CD14-positive monocyte (primary cell): ENCODE measurements at places on chromosomes 2 and 18.

- DNase-seq: no peak
These were observed 33.6 kb downstream of the B3GNT7 start for GRCh38 chr2:231429152-231429551.

DNA sequence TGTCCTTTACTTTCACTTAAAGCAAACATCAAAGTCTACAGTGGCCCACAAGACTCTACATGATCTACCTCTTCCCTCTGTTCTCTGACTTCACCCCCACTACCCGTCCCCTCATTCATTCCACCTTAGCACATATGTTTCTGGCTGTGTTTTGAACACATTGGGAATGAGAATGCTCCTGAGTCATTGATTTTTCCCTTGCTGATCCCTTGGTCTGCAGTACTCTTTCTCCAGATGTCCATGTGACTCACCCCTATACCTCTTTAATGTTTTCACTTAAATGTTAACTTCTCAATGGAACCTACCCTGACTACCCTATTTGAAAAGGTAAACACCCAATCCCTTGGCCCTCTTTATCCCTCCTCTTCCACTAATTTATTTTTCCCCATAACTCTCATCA, 30.7 kb upstream of the FRZB start:
- DNase-seq: no peak

DNA sequence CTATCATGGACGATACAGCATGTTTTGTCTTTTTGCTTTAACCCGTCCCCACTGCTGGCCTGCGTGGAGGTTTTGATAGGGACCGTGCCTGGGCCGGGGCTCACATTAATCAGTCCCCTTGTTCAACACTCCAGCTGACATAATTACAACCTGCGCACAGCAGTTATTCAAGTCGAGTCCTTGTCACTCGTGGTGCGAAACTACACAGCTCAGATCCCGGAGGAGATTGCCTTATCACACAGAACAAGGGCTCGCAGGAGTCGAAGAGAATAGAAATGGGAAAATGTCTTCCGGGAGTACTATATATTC, 304.4 kb downstream of the ZNF407 start:
- DNase-seq: no peak

- no peak for DNase-seq
These were observed 457.2 kb upstream of the TRIB2 start for GRCh38 chr2:12259493-12259892.

DNA sequence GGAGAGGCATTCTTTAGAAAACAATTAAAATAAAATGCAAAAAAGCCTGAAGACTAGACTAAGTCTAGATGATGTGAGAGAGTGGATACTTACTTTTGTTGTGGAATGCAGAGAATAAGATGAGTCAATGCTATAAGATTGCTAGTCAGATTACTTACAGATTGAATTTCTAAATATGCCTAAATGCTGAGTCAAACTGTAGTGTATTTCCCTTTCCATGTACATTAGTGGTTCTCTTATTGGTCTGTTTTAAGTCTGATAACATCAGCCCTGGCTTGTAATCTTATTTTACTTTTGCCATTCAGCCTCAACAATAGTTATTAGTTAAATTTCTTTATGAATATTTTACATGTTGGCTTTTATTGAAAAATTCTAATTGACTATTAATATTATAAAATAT, 702.7 kb downstream of the SOCS6 start:
- no peak for DNase-seq

DNA sequence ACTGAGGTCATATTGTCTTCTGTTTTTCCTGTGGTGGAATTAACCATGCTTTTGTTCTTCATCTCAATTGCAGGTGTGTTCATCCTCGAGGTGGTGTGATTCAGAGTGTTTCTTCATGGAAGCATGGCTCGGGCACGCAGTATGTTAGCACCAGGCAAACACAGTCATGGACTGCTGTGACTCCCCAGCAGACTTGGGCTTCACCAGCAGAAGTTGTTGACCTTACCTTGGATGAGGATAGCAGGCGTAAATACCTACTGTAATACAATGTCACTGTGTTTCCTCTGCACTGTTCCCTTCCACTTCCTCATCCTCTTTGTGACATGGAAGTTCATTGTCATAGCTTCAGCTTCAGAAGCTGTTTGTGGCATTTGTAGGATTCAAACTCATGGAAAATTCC, 158.7 kb downstream of the HAUS1 start:
- no peak for DNase-seq

DNA sequence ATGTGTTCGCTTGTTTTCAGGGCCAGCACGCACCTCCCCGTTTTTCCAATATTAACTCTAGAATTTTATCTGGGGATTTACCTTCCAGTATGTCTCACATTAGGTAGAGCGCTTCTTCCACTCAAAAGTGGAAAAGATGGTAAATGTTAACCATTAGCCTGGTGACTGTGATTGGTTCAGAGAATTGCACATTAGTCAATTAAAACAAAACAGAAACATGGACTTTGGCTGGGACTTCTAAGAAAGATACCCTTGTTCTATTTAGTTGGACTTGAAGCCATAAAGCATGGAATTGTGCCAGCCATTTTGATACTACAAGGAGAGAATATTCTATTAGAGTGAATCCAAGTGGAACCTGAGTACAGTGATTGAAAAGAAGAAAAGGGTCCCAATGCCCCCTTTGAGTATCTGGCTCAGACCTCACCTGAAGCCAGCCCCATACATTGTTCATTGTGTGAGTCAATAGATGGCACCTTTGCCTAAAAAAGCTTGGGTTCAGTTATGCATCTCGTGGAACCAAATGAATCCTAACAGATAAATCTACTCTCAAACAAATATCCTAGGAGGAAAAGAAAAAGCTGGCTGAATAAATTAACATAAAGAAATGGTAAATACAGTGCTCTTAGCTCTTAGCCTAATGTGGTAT, 354.3 kb downstream of the IRS1 start:
- no peak for DNase-seq

GRCh38 chr2:150280231-150280630, 207.2 kb downstream of the RND3 start:
- no peak for DNase-seq
